ENCODE measurements at places on chromosomes 12 and 14.

DNA sequence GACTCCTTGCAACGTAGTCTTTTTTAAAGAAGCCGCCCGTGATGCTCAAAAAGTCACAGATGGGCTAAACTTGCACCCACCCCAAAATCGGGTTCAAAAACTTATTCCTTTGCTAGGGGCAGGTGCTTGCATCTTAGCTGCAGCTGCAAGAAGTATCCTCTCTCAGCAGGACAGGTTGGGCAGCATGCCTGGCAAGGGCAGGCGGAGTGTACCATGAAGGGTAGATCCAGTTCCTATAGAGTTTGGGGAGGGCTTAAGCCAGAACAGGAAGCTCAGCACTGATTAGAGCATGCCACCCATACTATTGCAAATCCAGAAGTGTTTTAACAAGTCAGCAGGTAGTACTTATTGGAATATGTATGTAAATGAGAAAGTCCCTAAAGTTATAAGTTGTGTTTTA lies 48.7 kb downstream of the CPM start:
- no peak for DNase-seq

GRCh38 chr14:82710267-82710841 lies 1176.7 kb upstream of the SEL1L start:
- DNase-seq, result no peak

DNA sequence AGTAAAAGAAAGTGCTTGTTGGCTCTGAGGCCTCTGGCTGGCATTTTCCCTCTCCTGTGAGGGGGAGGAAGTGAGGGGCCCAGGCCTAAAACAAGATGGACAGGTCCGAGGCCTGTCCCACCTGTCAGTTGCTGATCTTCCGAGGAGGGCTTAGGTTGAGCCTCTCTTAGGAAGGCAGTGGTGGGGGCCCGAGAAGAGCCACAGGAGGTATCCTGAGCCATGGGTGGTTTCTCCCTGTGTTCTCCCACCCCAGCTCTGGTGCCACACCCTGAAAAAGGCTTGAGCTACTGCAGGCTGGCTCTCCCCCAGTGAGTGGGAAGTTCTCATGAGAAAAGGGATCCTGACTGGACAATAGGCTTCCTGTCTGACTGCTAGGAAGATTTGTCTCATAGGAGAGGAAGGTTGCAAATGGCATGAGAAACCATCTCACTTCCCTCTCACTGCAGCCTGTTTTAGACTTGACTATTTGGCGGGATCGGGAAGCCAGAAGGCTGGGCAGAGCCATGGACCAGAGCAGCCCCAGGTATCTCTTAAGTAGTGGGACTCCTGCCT lies 72.1 kb upstream of the SRSF5 start:
- DNase-seq, result no peak

DNA sequence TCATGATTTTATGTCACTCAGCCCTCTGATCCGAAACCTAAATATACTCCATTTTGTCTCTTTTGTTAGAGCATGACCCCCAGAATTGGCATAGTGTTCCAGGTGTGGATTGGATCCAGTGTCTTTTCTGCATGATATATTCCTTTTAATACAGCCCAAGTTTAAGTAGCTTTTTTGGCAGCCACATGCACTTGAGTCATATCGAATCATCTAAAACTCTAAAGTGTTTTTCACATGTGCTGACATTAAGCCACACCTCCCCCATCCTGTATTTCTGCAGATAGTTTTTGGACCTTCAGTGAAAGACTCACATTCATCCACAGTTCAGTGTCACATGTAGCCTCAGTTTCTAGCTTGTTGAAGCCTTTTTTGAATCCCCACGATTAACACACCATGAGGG lies 30.6 kb downstream of the BORCS5 start:
- no peak for DNase-seq

Data from activated CD8-positive, alpha-beta memory T cell treated with anti-CD3 and anti-CD28 coated beads, Interleukin-2, amount 50 U/mL, for 4 hours (primary cell).